Stimulated activated CD4-positive, alpha-beta T cell treated with anti-CD3 and anti-CD28 coated beads, Interleukin-15, amount 100 ng/mL, for 24 hours (primary cell): ENCODE measurements at places on chromosomes 5 and 9.
A peak's percentile ranks its signal among the peaks of the same experiment; 100 is the strongest.

- no peak for DNase-seq
Observed at GRCh38 chr9:68793605-68794343, 88.7 kb downstream of the PIP5K1B start.

DNA sequence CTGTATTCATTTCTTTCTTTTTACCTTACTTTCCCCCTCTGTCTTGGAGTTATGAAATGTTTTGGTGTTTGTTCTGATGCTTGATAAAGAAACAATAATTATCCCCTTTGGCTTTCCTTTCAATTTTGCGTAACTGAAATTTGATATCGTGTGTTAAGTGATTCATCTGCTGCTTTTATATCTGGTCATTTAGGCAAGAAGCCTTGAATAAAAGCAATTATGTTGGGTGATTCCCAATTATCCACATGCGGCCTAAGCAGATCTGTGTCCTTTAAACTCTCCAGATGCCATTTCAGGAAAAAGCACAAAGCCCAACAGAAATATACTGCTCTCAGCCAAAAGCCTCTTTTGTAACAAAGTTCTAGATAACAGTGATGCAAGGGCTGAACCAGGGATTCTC, 92.8 kb downstream of the TAF11L14 start:
- DNase-seq: no peak

GRCh38 chr5:88235828-88236227, 32.8 kb downstream of the TMEM161B start:
- DNase-seq: no peak

DNA sequence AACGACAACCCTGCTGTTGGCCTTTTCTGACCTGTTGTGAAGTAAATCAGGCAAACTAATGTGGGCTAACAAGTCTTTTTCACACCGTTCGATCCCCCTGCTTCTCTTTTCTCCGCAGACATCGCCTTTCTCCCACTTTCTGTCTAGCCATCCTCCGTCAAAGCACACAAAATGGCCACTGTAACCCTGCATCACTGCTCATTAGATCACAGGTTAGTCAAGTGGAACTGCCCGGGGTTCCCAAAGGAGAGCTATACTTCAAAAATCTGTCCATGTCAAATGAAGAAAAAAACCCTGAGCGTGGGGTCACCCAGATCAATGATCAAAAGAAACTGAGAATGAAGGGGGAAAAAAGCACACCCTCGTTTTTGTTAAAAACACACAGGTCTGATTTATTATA, 212.1 kb downstream of the ARL15 start:
- DNase-seq: no peak

DNA sequence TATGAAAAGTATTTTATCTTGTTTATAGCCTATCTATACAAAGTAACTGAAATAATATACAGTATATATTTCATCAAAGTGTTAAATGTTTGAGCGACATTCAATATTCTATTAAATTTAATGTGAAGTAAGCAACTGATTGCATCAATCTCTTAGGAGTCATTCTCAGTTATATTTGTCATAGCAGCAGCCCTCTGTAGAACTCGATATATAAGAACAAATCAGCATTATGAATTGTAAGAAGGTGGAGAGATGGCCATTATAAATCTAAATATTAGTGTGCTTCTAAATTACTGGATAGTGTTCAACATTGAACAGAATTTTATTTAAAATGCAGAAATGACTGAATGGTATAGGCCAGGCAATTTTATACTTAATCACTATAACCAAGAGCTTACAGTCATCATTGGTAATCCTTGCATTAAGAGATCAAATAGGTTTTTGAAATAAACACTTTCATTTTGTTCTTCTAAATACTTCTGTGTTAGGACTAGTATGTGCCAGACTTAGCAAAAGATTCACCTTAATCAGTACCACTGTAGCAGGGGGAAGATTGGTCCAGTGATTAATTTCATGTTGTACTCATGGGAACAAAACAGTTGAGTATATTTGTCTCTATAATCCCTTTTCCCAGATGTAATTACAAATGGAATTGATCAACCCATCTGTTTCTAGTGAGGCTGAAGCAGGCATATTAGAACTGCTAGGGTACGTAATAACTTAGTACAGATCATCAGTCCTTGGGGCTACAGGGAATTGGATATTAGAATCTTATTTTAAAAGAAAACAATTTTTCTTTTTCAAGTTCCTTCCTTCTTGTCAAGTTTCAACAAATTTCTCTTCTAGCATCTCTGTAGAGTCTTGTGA, 108.3 kb upstream of the TYRP1 start:
- DNase-seq: no peak

DNA sequence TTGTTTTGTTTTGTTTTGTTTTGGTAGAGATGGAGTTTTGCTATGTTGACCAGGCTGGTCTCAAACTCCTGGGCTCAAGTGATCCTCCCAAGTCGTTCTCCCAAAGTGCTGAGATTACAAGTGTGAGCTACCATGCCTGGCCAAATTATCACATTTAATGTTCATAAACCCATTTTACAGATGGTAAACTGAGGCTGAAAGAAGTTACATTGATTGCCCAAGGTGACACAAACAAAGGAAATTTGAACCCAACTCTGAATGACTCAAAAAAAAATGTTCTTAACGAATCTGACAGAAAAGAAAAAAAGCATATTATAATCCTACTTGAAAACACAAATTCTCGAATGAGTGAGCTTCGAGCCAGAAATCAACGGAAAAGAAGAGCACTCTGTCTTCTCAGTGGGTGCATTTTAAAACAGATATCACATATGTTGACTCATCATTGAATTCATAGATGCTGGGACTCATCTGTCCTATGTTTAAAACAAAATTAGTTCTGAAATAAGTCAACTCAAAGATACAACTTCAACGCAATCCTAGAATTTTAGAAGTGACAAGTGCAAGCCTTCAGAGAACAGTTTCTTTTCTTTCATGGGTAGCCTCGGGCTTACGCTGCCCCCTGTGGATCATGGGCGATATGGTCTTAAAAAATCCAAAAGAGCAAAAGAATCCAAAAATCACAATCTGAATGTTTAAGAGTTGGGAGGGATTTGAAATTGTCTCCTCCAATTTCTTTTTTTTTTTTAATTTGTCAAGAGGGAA, 28.4 kb downstream of the TIMD4 start:
- DNase-seq: peak; percentile 70

GRCh38 chr9:126337729-126338372, 11.2 kb downstream of the MVB12B start:
- DNase-seq: no peak

- DNase-seq: no peak
Observed at GRCh38 chr5:82106207-82106606, 134.4 kb downstream of the ATG10 start.

GRCh38 chr5:173833196-173833985, 54.8 kb upstream of the CPEB4 start:
- DNase-seq: no peak

- no peak for DNase-seq
Observed at GRCh38 chr5:57664700-57665099, 182.1 kb upstream of the ACTBL2 start.

DNA sequence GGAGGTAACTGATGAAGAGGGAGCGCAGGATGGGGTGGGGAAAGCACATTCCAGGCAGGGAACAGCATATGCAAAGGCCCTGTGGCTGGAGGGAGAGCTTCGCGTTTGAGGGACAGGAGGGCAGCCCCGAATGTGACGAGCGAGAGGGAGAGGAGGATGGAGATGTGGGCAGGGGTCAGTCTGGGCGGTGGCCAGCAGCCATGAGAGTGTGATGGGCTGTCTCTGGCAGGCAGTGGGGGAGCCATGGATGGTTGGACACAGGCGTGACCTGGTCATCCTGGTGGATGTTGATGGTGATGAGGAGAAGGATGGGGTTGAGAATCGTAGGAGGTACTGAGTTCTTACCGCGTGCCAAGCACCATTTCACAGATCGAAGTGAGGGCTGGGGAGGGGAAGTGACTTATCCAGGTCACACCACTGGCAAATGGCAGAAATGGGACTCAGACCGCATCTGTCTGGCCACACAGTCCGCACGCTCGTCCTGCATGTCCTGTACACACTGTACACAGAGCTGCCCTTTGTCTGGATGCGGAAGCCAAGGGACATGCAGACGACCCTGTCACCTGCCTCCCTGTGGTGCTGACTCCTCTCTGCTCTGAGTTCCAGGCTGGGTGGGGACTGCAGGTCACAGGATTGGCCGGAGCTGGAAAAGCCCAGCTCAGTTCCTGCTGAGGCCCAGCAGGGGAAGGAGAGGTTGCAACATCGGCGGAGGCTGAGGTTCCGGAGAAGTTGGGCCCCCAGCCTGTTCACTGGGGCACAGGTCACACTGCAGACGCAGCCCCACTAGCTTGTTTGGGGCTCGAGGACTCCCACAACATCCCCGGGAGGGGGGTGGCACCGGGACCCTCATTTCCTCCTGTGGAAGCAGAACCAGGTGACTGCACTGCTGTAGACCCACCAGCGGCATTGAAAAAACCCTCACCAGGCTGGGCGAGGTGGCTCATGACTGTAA, 165.6 kb upstream of the IER5L start:
- DNase-seq: no peak

- DNase-seq: no peak
Observed at GRCh38 chr9:98175762-98176161, 16.7 kb downstream of the CORO2A start.

GRCh38 chr5:20213803-20214202, 225.8 kb upstream of the CDH18 start:
- DNase-seq: no peak

DNA sequence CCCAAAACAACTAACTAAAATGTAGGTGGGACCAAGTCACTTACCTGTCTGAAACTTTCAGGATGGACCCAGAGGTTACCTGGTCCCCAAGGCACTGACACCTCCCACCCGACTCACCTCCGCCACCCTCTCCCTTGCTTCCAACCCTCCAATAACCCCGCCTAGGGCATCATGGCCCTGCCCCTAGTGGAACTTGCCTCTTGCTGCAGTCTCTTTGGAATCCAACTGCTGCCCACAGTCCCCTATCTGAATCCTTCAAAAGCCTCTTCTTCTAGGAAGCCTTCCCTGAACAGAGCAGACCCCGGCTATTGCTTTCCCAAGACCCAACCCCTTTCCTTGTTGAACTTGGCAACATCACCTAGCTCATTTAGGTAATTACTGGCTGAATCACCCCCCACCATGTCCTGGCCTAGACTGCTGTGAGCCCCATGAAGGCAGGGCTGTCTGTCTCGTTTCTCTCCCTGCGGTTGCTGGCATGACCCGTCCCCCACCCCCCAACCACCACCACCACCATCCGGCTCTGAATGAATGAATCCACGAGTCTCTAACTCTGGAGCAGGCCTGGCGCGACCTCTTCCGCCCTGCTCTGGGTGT, 9.4 kb downstream of the CRB2 start:
- DNase-seq: no peak

- no peak for DNase-seq
Observed at GRCh38 chr5:145752534-145752933, 82.6 kb downstream of the PRELID2 start.

- DNase-seq: no peak
Observed at GRCh38 chr9:37486616-37487548, 1.1 kb downstream of the POLR1E start.

- no peak for DNase-seq
Observed at GRCh38 chr9:128689293-128689774, 312 bp downstream of the SET start.

- no peak for DNase-seq
Observed at GRCh38 chr5:126410623-126411022, 12.6 kb upstream of the GRAMD2B start.
